Fibroblast of villous mesenchyme (primary cell): ENCODE measurements at places on chromosomes 13 and 19. TPM values are rescaled to one million over a fixed set of nuclear protein-coding genes. Genes with fewer than 3 reads are reported as not detected.
A peak's percentile ranks its signal among the peaks of the same experiment; 100 is the strongest.

TPGS1 gene
- 16.8 and 29.3 TPM in 2 replicates for total RNA-seq

TEAD2 gene
- total RNA-seq, result 37.6 and 38.7 TPM in 2 replicates

ZNF606 gene
- 13.8 and 16.8 TPM in 2 replicates for total RNA-seq

C2CD4C gene
- not detected in 2 replicates for total RNA-seq

KCNC3 gene
- total RNA-seq, result not detected in 2 replicates

ZNF724 gene
- 5.6 and 6.8 TPM in 2 replicates for total RNA-seq

DNA sequence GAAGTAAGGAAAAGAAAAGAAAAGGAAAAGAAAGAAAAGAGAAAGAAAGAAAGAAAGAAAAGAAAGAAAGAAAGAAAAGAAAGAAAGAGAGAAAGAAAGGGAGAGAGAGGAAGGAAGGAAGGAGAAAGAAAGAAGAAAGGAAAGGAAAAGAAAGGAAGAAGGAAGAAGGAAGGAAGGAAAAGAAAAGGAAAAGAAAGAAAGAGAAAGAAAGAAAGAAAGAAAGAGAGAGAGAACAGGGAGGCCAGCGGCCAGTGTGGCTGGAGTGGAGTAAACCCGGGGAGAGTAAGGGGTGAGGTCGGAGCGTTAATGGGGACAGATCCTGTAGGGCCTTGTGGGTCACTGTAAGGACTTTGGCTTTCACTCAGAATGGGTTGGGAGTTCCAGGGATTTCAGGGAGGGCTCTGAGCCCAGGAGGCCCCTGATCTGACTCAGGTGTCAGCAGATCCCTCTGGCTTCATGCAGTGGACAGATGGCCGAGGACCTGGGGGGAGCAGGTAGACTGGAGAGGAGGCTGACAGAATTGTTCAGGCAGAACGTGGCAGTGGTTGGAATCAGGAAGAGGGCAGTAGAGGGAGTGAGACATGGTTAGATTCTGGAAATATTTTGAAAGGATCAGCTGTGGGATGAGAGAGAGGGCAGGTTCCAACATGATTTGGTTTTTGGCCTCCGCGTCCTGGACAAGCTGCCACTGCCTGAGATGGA is 19.8 kb upstream of the FXYD3 start:
- no peak for DNase-seq

GRCh38 chr13:46164661-46165060 is 17.3 kb downstream of the LCP1 start:
- no peak for DNase-seq

- DNase-seq, result no peak
Measured at GRCh38 chr19:38060331-38060730, 153.3 kb downstream of the SIPA1L3 start.

DNA sequence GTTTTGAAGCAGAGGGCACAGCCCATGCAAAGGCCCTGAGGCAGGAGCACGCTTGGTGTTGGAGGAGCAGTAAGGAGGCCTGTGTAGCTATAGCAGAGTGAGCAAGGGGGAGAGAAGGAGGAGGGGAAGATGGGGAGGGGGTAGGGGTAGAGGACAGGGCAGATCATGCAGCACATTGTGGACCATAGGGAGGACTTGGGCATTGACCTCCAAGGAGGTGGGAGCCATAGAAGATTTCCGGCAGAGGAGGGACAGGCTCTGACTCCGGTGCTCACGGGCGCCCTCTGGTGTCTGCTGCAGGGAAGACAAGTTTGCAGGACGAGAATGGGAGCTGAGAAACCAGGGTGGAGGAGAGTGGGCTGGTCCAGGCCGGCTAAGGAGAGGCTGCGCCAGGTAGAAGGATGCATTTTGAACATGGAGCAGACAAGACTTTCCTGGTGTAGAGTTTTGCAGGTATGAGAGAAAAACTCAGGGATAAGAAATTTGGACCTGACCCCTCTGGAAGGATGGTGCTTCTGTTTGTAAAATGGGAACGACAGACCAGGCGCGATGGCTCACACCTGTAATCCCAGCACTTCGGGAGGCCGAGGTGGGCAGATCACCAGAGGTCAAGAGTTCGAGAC is 13.7 kb upstream of the CREB3L3 start:
- peak; percentile 56 for DNase-seq

DNA sequence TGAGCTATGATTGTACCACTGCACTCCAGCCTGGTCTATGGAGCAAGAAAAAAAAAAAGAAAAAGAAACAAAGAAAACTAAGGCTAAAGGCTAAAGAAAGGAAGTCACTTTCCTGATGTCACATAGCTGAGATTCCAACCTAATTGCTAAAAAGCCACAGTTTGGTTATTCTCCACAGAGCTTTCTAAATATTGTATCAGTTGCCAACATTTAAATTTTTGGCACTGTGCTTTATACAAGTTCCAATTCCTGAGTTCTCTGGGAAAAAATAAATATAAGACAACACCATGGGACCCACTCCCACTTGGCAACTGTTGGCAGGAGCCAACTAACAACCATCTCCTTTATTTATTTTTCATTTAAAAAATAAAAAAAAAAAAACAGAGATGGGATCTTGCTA is 11.2 kb upstream of the LYPD3 start:
- peak; percentile 75 for DNase-seq

DNA sequence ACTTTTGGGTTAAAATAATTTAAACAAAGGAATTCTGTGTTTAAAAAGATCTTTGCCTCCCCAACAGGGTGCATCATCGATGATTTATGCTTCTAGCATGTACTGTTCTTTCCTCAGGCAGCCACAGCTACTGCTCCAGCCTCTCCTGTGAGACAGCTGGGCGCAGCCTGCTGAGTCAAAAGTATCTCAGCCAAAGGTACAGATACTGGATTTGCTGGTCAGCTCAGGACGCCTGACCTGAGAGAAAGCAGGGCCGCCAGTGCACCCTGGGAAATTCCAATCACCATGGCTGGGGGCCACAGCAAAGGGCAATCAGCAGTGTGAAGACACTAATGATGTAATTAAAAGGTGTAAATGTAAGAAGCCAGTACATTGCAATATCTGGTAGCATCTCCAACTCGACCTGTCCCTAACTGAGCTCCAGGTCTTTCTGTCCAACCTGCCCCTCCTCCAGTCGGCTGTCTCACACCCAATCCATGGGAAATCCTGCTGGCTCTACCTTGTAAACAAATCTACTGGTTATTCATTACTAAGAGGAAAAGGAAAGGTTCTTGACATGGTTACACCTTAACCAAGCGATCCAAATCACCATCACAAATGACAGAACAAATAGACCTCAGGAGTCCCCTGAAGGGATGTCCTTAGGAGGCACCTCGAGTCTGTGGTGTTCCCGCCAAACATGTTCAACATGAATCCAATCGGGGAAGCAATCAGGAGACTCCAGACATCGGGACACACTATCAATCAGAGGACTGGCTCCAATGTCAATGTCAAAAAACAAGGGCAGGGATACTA is 7.3 kb downstream of the OPA3 start:
- peak; percentile 92 for DNase-seq

- DNase-seq, result peak; percentile 78
Measured at GRCh38 chr19:39409208-39410016, 2.8 kb downstream of the ZFP36 start.

DNA sequence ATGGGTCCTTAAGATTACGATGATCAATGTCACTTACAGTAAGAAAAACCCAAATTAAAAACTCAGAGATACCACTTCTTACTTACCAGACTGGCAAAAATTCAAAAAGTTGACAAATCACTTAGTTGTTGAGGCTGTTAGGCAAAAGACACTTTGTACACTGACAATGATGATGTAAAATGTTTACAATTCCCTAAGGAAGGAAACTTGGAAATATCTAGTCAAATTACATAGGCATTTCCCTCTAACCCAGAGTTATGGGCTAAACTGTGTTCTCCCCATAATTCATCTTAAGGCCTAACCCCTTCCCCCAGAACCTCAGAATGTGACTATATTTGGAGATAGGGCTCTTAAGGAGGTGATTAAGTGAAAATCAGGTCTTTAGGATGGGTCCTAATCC is 12.0 kb downstream of the TGDS start:
- peak; percentile 27 for DNase-seq

- peak; percentile 35 for DNase-seq
Measured at GRCh38 chr19:12952488-12953137, 4.4 kb downstream of the GADD45GIP1 start.

DNA sequence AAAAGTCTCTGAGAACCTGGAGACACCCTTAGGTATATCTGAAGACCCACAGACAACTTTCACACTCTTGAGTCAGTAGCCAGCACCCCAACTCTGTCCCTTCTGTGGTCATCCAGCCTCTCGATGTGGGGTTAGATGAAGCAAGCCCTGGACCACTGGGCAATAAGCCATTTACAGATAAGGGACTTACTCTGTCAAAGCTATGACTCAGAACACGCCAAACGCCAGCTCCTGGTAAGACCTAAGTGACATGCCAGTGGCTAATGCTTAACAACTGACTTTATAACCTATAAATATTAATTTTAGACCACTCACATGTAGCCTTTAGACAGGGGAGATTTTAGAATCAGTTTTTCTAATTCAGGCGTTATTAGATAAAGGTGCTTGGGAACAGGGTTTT is 85.7 kb downstream of the SHISA2 start:
- DNase-seq, result no peak
